Dorsolateral prefrontal cortex (tissue), 122 donors: ENCODE measurements at places on chromosomes 4 and X. TPM values are rescaled to one million over a fixed set of nuclear protein-coding genes. Genes with fewer than 3 reads are reported as not detected.

- DNase-seq = no peak
These were observed 184.8 kb upstream of the MTMR8 start for GRCh38 chrX:64580035-64580434.

FAM47A gene
- not detected for total RNA-seq

DNA sequence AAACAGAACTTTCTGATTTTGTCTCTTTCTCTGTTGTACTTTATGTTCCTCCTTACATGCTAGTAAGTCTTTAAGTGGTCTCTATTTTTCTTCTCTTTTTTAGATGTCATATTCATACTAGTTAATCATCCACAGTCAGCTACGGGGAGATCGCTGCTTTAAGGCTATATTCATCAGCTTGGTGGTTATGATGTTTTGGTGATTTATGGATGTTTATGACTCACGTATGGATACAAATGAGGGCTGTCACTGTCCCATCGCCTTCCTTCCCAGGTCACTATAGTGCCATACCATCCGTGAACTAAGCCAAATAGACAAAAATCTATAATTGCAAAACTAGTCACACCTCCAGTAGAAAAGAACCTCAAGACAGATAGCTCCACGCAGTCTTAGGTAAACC is 296.8 kb upstream of the AADAT start:
- DNase-seq = no peak

- DNase-seq = no peak
These were observed 96.5 kb upstream of the TCEAL2 start for GRCh38 chrX:102029026-102029425.

MAGEA2 gene
- not detected for total RNA-seq

FAM149A gene
- total RNA-seq = 27.2 TPM

DNA sequence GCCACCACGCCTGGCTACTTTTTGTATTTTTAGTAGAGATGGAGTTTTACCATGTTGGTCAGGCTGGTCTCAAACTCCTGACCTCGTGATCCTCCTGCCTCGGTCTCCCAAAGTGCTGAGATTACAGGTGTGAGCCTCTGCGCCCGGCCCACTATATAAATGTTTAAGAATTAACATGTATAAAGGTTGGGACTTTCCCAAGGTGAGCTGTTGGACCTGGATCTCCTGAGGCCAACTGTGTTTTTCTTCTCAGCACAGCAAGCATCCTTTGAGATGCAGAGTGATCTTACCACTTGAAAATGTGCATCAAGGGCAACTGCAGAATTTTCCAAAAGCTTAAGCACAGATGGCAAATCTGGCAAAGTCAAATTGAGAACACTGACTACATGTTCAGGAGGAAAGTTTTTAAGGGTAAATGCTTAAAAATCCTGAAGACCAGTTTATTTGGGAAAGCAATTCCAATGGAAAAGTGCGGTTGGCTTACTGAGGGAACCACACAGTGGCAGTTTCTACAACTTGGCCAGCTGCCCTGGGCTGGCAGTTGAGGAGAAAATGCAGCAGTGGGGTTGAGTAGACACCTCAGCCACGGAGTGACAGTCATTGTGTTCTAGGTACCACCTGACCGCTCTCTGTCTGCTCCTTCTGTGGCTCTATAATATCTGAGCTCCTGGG is 168.9 kb downstream of the CBR4 start:
- DNase-seq = peak; percentile 23
